ENCODE measurements at places on chromosomes 11 and 22.

GRCh38 chr11:101478587-101479369 lies 105.0 kb downstream of the TRPC6 start:
- no peak for DNase-seq

- DNase-seq: no peak
Measured at GRCh38 chr11:101705972-101706371, 122.2 kb upstream of the TRPC6 start.

DNA sequence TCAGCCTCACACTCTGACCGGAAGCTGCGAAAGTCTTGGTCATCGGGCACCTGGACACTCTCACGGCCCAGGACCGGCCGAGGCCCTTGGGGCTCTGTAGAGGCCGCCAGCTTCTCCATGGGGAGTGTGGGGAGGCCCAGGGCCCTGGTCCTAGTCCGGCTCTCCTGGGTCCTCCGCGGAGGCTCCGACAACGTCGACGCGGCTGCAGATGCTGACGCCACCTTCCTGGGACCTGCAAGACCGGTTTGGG lies 12.9 kb downstream of the STARD10 start:
- DNase-seq: no peak

DNA sequence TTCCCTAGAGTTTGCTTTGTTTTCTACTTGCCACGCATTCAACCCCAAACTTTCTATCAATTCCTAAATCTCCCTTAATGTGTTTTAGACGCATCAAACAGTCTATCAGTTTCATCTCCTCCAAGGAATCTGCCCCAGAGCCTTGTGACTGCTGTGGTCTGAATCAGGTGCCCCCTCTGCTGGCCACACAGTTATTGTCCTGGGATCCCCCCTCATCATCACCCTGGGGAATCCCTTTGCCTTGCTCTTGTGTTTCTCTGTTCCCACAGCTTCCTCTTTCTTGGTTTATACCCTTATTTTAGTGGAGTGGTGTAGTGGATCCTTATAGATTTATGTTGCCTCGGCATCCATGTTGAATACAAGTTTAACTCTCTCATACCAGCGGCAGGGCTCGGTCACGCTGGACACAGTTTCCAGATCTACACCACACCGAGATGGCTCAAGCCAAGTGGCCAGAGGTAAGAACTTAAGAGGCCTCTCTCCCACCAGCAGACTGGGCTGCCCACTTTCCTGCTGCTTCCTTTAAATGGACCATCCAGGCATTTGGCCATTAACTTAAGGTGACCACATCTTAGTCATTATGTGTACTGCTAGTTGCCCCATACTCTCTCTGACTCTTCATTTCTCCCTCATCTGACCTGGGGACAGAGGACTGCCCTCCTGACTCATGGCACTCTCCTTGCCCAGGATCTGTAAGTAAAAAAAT lies 8.2 kb downstream of the UPB1 start:
- DNase-seq: peak; percentile 25

DNA sequence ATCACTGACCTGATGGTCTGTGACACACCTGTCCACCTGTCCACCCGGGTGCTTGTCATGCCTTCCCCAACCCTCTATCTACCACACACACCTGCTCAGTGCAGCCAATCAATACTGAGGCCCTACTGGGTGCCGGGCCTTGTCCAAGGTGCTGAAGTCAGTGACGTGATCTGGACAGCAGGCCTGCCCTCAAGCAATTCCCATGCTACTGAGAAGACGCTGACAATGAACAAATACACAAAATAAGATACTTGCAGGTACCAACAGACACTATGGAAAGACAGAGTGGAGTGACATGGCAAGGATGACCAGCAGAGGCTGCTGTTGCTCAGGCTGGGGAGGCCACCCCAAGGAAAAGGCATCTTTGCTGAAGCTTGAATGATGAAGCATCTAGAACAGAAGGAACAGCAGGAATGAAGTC lies 21.2 kb downstream of the PLAAT3 start:
- no peak for DNase-seq

DNA sequence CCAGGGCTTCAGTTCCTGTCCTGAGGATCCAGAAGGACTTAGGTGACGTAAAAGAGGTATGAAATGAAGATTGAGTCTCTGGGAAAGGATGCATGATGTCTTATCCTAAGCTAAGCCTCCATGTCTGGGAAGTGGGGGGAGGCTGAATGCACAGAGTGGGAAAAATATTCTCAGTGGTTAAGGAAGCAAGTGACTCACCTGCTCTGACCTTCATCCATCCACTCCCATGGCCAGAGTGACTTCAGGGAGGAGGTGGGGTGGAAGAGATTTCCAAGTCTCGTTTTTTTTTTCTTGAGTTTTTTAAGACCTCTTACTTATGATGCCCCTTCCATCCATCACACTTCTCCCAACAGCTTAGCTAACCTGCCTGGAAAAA lies 32.5 kb upstream of the POLD3 start:
- DNase-seq: no peak

- no peak for DNase-seq
Measured at GRCh38 chr11:22559416-22559815, 66.2 kb downstream of the FANCF start.

DNA sequence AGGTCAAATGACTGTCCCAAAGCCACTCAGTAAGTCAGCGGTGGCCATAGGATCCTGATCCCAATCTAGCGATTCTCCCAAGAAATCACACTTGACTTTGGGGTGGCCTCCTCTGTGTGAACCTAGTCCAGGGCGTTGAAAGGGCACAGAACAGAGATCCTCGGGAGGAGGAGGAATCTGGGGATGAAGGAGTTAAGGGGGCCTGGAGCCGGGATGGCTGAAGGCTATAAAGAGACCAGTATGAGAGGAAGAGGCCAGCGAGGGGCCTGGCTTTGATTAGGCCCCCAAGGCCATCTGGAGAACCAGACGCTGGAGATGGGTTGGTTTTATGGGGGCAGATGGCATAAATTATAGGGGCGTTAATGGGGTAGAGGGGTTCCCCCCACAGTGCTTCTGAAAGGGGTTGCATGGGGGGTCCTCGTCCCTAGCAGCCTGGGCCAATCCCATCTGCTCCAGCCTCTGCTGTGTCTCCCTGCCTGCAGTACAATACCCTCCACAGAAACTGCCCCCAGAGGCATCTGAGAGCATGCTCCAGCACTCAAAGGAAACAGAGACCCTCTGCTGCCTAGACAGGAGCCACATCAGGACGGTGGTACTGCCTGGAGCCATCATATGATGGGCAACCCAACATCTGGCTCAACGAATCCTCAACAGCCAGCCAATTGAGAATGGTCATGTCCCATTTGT lies 35.2 kb upstream of the TRIM29 start:
- no peak for DNase-seq

- DNase-seq: no peak
Measured at GRCh38 chr11:76577226-76577920, 93.2 kb downstream of the LRRC32 start.

- DNase-seq: no peak
Measured at GRCh38 chr11:108196901-108197300, 25.5 kb downstream of the NPAT start.
